ENCODE measurements at places on chromosomes 11 and 22. TPM values are rescaled to one million over a fixed set of nuclear protein-coding genes. Genes with fewer than 3 reads are reported as not detected.
A peak's percentile ranks its signal among the peaks of the same experiment; 100 is the strongest.

Gene OR2AG2
- not detected for total RNA-seq

Gene ZNHIT2
- 7.5 TPM for total RNA-seq

Gene MIOX
- not detected for total RNA-seq

Gene FXYD6
- total RNA-seq = not detected

Gene CTTN
- 3.1 TPM for total RNA-seq

DNA sequence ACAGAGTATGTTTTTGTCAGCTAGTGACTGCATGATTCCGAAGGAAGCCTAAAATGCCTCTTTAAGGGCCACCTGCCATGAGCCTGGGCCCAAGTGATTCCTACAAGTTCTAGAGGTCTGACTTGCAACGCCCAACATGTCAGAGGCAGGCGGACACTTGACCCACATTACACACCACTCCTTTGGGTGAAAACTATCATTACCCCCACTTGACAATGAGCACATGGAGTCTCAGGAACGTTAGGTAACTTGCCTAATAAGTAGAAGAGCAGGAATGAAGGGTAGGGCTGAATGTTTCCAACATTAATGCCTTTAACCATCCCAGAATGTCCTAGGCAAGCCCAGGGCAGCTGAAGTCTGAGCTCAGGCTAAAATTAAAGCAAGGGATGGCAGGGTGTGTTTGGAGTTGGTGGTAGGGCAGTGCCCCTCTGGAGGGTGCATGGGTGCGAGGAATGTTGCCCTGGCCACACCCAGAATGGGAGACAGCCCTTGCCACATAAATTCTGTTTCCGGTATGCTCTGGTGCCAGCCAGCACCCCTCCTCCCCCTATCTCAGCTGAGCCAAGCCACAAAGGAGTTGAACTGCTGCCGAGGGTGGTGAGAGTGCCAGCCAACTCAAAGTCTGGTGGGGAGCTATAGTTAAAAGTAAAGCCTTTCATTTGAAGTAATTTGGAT lies 2.5 kb downstream of the PLAAT2 start:
- H3K27me3 ChIP-seq = no peaks in the 10 kb centered on the region
- peak overlapping the region; percentile 25 for H3K4me3 ChIP-seq
- H3K36me3 ChIP-seq = no peaks in the 10 kb centered on the region
- DNase-seq = no peak
- H3K4me1 ChIP-seq = peaks cover 26% of the 10 kb centered on the region
- H3K27ac ChIP-seq = peak overlapping the region; percentile 79

DNA sequence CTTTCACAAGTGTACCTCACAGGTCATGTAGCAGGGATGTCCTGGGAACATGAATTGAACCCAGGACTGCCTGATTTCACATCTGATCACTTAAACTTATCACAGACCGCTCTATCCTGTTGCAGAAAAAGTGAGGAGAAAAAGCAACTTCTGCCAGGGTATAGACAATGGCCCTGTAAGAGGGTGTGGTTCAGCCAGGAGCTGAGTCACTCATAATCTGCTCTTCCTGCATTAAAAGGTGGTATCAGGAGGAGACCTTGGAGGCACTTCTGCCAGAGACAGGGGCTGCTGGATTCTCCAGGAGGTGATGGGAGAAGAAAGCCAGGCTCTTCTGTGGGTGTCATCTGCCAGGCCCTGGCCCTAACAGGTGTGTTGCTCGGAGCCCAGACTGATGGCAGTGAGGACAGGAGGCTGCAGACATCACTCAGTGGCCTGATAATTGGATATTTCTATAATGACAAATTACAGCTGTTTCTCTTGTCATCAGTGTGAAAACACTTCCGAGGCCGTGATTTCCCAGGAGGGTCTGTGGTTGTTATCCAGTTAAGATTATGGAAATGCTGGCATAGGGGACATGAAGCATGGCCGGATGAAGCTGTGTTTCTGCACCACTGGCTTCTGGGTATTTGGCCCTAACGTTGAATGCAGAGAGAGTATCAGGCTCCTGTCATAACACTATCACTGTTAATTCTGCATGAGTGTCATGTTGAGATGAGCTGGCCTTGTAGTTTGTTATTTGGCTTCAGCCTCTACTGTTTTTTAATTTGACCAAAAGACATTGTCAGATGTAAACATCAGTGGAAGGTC lies 125.1 kb upstream of the ZBED5 start:
- no peak overlapping the region for H3K4me3 ChIP-seq
- DNase-seq = no peak
- H3K36me3 ChIP-seq = peaks cover 3% of the 10 kb centered on the region
- peaks cover 23% of the 10 kb centered on the region for H3K27me3 ChIP-seq
- H3K27ac ChIP-seq = no peak overlapping the region

GRCh38 chr11:7088921-7089320 lies at the start of gene RBMXL2:
Gene RBMXL2, plus strand, starts transcription at chr11:7088998. Its CDS starts 123 bp downstream, at chr11:7089121.
- no peak within 1 kb of the TSS for H3K27ac ChIP-seq
- H3K27me3 ChIP-seq = peaks cover 49% of the 10 kb centered on the region
- H3K4me1 ChIP-seq = no peaks in the 10 kb centered on the region
- DNase-seq = no peak

- no peaks in the 10 kb centered on the region for H3K27me3 ChIP-seq
- H3K4me1 ChIP-seq = no peaks in the 10 kb centered on the region
- no peak for DNase-seq
- no peaks in the 10 kb centered on the region for H3K36me3 ChIP-seq
- H3K27ac ChIP-seq = peak overlapping the region; percentile 29
Measured at GRCh38 chr11:103183981-103184611, 74.9 kb downstream of the DYNC2H1 start.

DNA sequence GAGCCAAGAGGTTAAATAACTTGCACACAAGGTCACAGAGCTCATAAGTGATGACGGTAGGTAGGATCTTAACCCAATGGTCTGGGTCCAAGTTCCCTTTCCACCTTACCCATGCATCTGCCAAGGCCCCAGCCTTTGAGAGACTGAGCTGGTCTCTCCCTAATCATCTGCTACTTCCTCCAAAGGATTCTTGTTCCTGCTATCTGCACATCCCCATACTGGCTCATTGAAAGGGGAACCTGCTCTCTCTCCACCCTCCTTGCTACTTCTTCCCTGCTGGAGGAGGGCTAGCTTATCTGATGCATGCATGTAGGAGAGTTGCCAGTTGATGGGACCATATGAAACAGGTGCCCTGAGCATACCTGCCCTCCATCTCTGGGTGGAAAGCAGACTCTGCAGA lies 47.7 kb downstream of the COMMD9 start:
- H3K4me1 ChIP-seq = no peaks in the 10 kb centered on the region
- peaks cover 60% of the 10 kb centered on the region for H3K27me3 ChIP-seq
- no peak overlapping the region for H3K27ac ChIP-seq
- no peak overlapping the region for H3K4me3 ChIP-seq
- no peaks in the 10 kb centered on the region for H3K36me3 ChIP-seq
